Adrenal gland (tissue), 19 donors: ENCODE measurements at places on chromosomes 5 and 9. TPM values are rescaled to one million over a fixed set of nuclear protein-coding genes. Genes with fewer than 3 reads are reported as not detected.

Gene TENT4A
- polyA plus RNA-seq: 9.9 TPM

Gene RNF208
- 90.5 TPM for polyA plus RNA-seq

Gene EGR1
- 59.8 TPM for polyA plus RNA-seq

Gene SEMA5A
- 0.97 TPM for polyA plus RNA-seq

Gene PCDHGA6
- 0.57 TPM for polyA plus RNA-seq

Gene DCAF10
- 9.2 TPM for polyA plus RNA-seq

Gene IPPK
- 6.7 TPM for polyA plus RNA-seq

Gene DMRT3
- 0.07 TPM for polyA plus RNA-seq

Gene CDKN2B-AS1
- polyA plus RNA-seq: 0.13 TPM

Gene NR6A1
- 0.46 TPM for polyA plus RNA-seq

Gene FGF1
- 0.57 TPM for polyA plus RNA-seq

Gene SOHLH1
- not detected for polyA plus RNA-seq

Gene ELAVL2
- 0.24 TPM for polyA plus RNA-seq

Gene IL9
- not detected for polyA plus RNA-seq

Gene SLC22A4
- polyA plus RNA-seq: 3.7 TPM

Gene NSD1
- 22.9 TPM for polyA plus RNA-seq

Gene CYSRT1
- 3.4 TPM for polyA plus RNA-seq

Gene INSL4
- polyA plus RNA-seq: not detected

Gene OMD
- polyA plus RNA-seq: 7.5 TPM

Gene PLAC8L1
- polyA plus RNA-seq: 0.97 TPM

Gene C5orf34
- 1.0 TPM for polyA plus RNA-seq

Gene HEXB
- polyA plus RNA-seq: 119 TPM

Gene TUSC1
- 5.2 TPM for polyA plus RNA-seq

Gene PCDHGC4
- polyA plus RNA-seq: 0.03 TPM

Gene BARX1
- not detected for polyA plus RNA-seq

Gene CYLC2
- polyA plus RNA-seq: not detected

Gene FAM81B
- polyA plus RNA-seq: 0.16 TPM

Gene MEIKIN
- polyA plus RNA-seq: not detected

Gene GPX3
- polyA plus RNA-seq: 365 TPM
